H9 (cell line): ENCODE measurements at places on chromosomes 6 and 20.

GRCh38 chr6:42781796-42782688, at the start of gene BICRAL:
Gene BICRAL, plus strand, starts transcription at chr6:42782052. Its CDS starts 39,971 bp downstream, at chr6:42822023.
- peak; percentile 43 for DNase-seq

DNA sequence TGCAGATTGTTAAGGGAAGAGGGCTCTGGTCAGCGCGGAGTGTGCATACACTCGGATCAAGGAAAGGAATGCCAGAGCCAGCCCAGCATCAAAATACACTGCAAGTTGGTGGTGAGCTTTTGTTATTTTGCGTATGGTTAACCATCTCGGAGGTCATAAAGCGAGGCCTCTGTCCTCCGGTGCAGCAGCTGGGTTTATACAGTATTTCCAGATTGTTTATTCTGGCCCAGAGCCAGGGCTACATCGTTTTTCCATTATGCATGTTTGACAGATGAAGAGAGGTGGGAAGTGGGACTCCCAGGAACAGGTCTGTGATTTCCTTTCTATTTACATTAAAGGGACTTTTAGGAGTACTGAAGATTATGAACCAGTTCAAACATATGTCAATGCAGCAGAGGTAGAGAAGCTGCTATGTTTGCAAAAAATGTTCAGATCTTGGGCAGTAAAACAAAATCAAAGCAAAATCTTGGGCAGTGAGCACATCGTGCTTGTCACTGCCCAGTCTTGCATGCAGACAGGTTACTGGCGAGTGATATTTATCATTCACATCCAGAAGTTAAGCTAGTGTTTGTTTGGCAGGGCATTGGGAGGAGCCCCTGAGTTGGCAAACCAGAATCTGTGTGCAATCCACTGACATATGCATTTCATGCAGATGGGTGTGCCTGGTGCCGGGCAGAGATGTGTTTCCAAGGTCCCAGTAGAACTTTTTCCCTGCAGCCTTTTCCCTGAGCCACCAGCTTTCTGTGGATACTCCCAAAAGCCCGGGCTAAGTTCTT, 256.3 kb upstream of the TAB2 start:
- DNase-seq, result no peak

- DNase-seq, result no peak
These were observed 96.0 kb downstream of the HFE start for GRCh38 chr6:26183237-26183580.

DNA sequence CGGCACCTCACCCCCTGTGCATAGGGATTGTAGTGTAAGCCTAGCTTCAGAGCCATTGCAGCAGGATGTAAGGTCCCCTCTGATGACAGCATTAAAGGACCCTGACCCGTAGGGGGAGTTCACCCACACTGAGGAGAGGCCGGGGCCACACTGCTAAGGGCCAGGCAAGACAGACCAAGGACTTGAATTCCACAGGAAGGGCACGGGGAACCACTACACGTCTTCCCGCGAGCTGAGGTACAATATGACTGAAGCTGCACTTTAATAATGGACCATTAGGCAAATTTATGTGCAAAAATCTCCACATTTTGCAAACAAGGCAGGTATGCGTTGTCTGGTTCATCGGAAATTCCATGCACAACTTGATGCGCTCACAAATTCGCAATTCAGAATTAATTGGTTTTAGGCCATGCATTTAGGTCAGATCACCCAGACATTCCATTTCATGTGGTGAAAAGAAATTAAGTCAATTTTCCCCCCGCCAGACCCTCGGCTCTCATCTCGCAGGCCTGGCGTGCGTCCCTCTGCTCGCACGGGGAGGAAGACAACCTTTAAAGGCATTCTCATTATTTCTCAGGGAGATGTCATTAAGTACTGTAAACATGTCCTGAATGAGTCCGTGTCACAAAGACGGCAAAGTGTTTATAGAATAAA, 111.8 kb downstream of the FOXA2 start:
- DNase-seq, result peak; percentile 58

GRCh38 chr20:35216541-35216940, 9.9 kb upstream of the MMP24 start:
- DNase-seq, result no peak

- no peak for DNase-seq
These were observed 5.1 kb downstream of the HEY2 start for GRCh38 chr6:125754566-125754965.

GRCh38 chr20:6121504-6121903, 1.3 kb downstream of the FERMT1 start:
- no peak for DNase-seq

DNA sequence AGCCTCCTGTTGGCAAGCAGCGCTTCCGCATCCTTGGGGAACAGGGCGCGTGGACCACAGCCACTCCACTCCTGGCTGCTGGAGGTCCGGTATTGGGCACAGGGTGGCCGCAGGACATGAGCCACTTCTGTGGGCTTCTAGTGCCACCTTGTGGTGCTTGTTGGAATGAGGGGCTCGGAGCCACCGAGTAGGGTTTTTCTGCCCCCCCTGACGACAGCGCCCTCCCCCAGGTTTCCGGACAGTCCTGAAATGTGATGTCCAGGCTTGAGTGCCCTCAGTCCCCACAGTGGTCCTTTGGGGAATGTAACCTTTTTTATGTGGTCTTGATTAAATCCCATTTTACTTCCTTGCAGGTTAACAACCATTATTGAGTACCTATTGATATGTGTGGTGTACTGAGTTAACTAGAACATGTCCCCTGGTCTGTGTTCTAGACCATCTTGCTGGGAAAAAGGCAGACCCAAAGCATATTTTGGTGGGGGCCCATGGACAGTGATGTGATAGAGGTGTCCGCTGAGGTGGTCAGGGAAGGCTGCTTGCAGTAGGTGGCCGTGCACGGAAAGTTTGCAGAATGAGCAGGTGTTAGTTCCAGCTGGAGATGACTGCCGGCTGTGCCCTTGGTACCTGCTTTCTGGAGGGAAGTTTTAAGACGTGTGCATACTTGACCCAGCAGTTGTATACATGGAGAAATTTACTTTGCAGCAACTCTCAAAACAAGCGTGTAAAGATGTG, 70.0 kb downstream of the PTPN1 start:
- DNase-seq, result peak; percentile 80

- no peak for DNase-seq
These were observed 11.1 kb downstream of the PCED1A start for GRCh38 chr20:2829376-2829775.

DNA sequence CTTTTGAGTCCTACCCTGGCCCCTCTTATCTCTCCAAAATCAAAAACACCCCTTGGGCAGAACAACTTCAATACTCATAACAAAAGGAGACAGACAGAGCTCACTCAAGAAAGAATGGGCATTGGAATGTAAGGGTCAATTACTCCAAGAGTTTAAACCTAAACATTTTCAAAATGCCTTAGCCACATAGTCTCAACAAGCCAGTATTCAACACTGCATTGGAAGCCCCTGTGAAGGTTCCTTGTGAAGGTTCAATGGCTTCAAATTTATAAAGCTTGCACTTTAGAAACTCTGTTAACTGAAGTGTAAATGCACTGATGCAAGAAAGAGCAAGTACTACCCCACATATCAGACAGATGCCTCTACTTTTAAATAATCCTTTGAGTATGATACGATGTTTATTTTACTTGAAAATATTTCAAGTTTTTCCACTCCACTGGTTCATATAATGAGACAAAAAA, 139.1 kb upstream of the LAMP5 start:
- DNase-seq, result no peak
